ENCODE measurements at places on chromosomes 7 and 10.

DNA sequence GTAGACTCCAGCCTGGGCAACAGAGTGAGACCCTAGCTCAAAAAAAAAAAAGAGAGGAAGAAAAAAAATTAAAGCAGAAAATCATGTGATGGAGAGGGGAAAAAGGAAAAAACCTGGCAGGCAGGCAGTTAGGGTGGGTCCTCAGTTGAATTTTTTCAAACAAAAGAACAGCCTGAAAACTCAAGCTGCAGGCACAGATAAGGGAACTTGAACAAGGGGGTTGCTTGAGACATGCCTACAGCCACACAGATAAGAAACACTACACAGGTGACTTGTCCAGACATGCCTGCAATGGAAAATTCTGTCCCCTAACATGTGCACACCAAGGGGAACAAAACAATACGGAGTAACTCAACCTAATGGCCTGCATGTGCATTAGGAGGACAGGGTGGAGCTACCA, 19.2 kb downstream of the VIM start:
- DNase-seq: no peak

DNA sequence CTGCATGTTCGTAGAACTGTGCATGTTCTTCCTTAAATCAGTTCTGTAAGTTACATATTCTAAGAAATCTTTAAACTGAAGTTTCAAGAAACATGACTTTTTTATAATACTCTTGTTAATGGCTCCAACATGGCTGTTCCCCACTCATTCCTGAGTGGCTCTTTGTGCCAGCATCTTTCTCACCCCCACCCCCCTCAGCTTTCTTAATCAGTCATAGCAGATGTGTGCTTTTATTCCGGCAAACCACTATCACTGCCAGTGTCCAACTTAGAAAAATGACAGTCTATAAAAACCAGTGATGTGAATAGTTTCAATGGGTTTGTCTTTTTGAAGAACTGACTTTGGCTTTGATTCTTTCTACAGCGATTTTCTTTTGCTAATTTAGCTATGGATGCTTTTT, 37.6 kb downstream of the PITRM1 start:
- DNase-seq: no peak

DNA sequence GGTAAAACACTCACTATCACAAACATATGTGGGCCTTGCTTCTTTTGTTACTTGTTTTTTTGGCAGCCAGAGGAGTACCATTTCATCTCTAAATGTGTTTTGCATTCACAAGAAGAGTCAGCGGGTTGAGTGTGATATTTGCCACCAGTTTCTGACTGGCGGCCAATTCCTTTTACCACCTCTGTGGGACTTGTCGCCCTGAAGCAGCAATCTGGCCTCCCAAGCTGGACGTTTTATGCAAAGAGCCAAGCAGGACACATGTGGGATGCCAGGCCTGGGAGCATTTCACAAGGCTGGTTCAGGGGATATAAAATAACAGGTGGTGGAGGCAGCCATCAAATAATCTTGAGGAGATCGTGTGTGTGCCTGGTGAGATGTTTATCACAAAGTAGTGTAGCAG, 61.8 kb upstream of the TRIL start:
- DNase-seq: no peak

- no peak for DNase-seq
Observed at GRCh38 chr7:117164620-117165019, 158.2 kb downstream of the WNT2 start.

DNA sequence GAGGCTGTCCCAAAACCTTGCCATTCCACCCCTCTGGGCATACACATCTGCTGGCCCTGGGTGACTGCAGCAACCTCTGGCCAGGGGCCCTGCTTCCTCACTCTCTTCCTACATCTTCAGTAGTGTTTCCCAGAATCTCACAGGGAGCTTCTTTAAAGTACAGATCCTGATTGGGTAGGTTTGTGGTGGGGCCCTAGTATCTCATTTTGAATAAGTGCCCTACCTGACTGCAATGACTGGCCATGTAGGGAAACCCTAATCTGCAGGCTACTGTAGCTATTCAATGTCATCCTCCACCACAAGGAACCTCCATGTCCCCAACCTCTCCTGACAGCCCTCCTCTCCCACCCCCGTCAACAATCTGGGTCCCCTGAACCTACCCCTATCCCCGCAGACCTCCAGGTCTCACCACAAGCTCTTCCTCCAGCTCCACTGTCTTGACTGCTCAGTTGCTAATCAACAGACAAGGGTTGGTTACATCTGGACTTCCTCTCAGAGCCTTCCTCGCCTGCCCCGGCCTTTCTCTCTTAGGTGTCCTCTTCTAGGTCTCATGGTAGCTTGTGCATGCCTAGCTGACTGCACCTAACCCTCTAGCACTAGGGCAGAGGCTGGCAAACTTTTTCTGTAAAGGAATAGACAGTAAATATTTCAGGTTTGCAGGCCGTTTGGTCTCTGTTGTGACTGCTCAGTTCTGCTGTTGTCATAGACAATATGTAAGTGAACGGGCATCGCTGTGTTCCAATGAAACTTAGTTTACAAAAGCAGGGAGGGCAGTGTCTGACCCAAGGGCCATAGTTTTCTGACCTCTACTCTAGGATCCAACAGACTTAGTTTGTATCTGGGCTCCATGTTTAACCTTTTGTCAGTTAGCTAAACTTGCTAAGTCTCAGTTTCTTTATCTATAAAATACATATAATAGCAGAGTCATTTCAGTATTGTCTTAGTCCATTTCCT, 121.1 kb downstream of the AOAH start:
- no peak for DNase-seq

- DNase-seq: peak; percentile 37
Observed at GRCh38 chr7:132742189-132742612, 165.9 kb upstream of the PLXNA4 start.

- no peak for DNase-seq
Observed at GRCh38 chr7:55271661-55272060, 93.5 kb upstream of the LANCL2 start.

Data from heart left ventricle (tissue), 16 donors.